ENCODE measurements at places on chromosomes 2 and 18.
A peak's percentile ranks its signal among the peaks of the same experiment; 100 is the strongest.

DNA sequence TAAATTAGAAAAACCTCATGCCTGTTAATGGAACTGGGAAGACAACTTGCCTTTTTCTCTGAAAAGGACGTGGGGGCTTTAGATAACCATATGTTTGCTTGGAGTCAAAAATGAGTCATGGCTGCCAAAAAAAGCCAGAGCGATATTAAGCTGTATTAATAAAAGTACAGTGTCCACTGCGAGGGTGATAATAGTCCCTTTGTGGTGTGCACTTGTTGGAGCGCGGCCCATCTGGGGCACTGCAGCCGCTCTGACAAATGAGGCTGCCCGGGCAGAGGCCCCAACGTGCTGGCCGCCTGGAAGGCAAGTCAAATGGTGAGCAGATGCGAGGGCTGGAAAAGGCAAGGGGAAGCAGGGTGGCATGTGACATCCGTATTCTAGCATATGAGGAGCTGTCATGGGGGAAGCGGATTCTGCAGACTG is 103.3 kb upstream of the NCK2 start:
- DNase-seq = no peak

DNA sequence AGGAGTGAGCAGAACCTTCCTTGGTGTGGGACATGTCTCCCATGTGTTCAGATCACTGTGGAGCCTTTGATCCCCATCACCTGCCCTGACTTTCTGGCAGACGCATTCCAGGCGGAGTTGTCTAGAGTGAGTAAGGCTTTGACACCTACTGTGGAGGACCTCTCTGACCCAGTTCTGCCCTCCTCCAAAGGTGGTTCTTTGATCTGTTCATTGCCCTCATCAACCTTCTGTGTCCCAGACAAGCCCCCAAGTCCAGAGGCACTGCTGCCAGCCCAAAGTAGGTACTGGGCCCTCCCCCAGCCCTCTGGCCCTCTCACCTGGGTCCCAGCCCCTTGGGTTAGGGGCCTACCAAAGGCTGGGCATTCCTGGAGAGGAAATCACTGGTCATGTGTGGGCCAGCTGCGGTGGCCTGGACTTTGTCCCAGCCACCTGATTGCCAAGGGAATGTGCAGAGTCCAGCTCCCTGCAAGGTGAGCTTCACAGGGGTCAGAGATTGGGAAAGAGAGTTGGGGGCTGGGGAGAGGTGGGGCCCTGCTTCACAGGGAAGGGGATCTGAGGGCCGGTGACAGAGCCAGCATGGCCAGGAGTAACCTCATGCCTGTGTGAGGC is 12.1 kb upstream of the FAHD2A start:
- no peak for DNase-seq

DNA sequence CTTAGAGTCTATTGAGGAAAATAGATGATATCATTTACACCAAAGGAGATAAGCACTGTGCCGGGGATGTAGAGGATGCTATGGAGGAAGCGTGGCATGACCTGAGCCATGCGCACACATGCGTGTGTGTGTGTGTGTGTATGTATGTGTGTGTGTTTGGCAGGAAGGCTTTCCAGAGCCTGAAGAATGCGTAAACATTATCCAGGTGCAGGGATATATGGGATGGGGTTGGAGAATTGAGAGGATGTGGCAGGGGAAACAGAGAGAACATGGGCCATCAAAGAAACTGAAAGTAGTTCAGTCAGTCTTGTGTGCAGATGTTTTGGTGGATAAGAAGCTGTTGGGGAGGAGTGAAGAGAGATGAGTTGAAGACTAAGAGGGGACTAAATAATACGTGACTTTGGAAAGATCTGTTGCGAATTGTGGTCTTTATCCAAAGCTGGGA is 9.3 kb upstream of the STAT1 start:
- DNase-seq = no peak

GRCh38 chr2:29269765-29270109 is 154.5 kb downstream of the CLIP4 start:
- no peak for DNase-seq

GRCh38 chr2:235729557-235729947 is 235.7 kb downstream of the AGAP1 start:
- no peak for DNase-seq

GRCh38 chr2:4967206-4967605 is 725.0 kb upstream of the SOX11 start:
- DNase-seq = no peak

- no peak for DNase-seq
Observed at GRCh38 chr2:238313289-238313990, 6.9 kb upstream of the TRAF3IP1 start.

DNA sequence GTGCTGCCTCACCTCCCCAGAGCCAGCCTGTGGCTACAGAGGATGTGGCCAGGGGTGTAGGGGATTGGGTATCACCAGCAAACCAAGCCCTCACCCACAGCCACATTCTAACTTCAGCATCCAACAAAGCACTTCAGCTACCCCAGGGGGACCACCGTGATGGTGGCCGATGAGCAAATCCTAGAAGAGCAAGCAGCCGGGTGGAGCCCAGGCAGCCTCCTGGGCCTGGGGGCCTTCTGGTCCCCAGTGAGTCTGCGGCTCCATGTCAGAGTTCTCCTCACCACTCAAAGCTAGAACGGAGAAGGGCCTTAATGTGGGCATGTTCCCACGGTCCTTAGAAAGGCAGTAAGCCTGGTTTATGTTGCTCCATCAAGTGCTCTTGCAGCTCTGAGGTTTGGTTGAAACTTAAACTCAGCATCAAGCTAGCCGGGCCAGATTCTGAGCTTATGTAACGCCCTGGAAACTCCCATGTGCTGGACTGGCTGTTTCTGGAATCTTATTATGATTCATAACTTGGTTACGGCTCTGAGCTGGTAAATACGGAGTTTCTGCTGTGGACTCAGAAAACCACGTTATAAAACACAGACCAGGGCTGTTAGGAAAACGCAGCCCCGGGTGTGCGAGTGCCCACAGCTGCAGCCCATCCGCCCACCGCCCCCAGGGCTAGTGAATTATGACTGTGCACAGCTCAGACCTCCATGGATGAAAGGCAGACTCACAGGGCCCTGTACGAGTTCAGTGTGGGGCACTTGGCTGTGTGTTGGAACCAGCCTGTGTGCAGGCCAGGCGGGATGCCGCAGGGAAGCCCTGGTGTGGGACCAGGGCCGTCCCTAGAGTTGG is 99.8 kb downstream of the SEPTIN10 start:
- DNase-seq = no peak

- no peak for DNase-seq
Observed at GRCh38 chr2:185942855-185943254, 204.3 kb downstream of the FSIP2 start.

- no peak for DNase-seq
Observed at GRCh38 chr2:103804013-103804412, 1042.2 kb downstream of the TMEM182 start.

GRCh38 chr2:51289045-51289444 is 257.1 kb upstream of the NRXN1 start:
- DNase-seq = no peak

DNA sequence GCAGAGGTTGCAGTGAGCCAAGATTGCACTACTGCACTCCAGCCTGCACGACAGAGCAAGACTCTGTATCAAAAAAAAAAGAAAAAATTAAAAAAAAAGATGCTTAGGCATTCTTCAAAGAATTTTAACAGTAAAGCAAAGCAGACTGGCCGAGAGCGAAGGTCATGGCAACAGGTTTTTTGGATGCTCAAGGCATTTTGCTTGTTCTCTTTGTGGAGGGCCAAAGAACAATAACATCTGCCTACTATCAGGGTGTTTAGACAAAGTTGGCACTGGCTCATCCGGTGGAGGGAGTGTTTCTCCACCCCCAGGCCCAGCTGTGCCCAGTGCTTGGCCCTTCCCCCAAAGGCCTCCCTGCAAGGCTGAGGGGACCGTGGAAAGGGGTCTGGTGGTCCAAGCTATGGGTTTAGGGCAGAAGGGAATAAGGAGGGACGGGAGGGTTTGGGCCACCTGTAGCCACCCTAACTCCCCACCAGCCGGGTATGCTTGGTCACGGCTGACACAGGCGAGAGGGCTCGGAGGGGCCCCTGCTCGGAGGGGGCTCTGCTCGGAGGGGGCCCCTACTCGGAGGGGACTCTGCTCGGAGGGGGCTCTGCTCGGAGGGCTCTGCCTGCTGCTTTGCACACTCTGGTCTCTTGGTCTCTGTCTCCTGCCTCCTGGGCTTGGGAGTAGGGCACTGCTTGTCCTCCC is 26.7 kb upstream of the ALLC start:
- DNase-seq = no peak

DNA sequence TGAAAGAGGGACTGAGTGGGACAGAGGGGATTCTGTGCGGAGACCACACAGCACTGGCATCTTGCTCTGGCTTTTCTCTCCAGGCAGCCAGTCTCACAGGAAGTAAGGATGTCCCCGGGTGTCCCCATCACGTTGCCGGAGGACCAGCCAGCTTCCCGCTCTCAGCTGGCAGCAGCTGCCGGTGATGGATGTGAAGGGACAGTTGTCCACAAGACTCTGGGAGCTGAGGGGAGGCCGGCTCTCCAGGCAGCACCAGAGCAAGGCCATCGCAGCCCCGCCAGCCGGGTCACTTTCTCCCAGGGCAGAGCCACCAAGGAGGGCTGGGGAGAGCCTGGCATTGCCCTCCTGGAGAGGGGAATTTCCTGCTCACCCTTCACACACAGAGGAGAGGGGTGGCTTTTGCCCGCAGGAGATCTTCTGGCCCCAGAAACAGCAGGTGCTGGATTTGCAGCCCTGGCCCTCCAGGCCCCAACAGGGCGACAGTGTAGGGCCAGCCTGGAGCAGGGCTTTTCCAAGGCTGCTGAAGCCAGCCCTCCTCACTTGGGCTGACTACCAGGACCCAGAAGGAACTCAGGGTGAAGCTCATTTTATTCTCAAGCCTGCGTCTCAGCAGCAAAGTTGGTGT is 24.0 kb upstream of the B3GNT7 start:
- DNase-seq = no peak

GRCh38 chr2:239300871-239301735 is 99.7 kb downstream of the HDAC4 start:
- DNase-seq = no peak

- DNase-seq = no peak
Observed at GRCh38 chr2:177059293-177059692, 153.3 kb upstream of the HNRNPA3 start.

- DNase-seq = no peak
Observed at GRCh38 chr2:188444106-188444835, 152.6 kb downstream of the GULP1 start.

- no peak for DNase-seq
Observed at GRCh38 chr2:18491577-18491976, 68.9 kb downstream of the RDH14 start.

DNA sequence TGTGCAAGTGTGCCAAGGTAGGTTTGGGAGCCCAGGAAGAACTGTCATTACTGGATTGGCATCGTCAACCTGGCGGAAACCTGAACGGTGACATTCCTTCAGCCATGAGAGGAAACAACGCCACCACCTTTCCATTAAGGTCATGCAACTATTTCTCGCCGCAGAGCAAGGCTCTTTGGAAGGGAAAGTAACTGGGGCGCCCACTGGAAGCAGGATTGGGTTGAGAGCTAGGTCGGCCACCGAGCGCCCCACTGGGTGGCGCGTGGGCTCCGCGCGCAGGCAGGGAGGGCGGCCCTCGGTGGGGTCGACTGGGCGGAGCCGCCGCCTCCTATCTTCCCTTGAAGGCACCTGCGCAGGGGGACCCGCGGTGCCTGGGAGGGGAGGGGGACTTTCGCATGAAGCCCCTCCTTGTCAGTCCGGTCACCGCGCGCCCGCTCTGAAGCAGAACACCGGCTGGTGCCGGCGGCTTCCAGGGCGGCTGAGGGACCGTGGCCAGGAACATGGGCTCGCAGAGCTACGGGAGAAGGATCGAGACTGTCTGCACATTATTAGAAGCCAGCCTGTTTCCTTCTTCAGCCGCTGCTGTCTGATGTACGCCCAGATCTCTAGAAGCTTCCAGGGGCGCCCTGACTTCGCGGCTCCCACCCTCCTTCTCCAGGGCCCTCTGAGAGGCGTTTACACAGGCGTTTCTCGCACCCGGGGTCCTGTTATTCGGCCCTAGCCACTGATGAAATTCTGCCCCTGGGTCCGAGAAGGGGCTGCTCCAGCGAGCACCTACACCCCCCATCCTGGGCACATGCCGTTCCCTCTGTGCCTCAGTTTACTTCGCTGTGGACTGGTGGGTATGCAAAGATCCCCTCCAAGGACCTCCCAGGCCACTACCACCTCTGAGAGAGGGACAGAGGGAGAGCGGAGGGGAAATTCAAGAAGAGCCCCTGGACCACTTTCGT is 27.3 kb upstream of the MAL start:
- DNase-seq = no peak

DNA sequence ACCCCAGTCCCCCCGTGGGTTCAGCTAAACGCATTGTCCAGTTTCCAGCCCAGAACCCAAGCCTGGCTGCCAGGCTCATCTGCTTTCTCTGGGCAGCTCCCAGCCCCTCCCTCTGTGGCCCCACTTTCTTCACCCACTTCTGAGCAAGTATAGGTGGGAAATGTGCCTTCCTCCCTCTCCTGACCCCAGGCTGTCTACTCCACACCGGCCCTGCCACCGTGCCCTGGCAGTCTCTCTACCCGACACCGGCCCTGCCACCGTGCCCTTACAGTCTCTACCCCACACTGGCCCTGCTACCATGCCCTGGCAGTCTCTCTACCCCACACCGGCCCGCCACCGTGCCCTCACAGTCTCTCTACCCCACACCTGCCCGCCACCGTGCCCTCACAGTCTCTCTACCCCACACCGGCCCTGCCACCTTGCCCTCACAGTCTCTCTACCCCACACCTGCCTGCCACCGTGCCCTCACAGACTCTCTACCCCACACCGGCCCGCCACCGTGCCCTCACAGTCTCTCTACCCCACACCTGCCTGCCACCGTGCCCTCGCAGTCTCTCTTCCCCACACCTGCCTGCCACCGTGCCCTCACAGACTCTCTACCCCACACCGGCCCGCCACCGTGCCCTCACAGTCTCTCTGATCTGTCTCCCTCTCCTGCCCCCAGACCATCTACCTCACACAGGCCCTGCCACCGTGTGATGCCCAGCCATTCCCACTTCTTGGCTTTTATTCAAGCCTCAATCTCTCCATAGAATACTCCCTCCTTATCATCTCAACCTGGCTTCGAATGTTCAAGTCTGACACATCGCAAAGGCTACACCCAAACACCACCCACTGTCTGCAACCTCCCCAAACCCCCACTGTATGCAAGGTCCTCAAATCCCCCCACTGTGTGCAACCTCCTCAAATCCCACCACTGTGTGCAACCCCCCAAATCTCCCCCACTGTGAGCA is 108.9 kb downstream of the TPO start:
- no peak for DNase-seq

DNA sequence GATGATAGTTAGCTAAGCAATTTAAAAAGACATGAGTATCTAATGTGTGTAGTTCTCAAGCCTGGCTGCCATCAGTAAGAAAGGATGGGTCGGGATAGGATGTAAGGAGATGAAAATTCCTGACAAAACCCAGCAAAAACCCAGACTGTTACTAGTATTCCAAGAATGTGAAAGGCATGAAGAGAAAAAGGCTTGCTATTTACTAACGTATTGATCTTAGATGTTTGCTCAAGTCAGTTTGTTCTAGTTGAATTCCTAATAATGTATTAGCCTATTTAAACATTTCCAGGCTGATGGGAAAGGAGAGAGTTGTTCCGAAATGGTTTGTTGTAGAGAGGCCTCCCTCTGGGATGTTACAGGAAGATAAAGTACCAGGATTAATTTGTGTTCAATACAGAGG is 88.2 kb downstream of the ZNF532 start:
- no peak for DNase-seq

GRCh38 chr2:181457121-181457740 is at the start of gene ITGA4:
TSS of gene ITGA4 (plus strand) at chr2:181457386. CDS start at chr2:181457655, 269 bp downstream.
- peak; percentile 74 for DNase-seq

- DNase-seq = no peak
Observed at GRCh38 chr18:45806226-45806625, 19.2 kb upstream of the SIGLEC15 start.

- DNase-seq = no peak
Observed at GRCh38 chr2:70688427-70688826, 79.6 kb downstream of the ADD2 start.

All from effector CD4-positive, alpha-beta T cell (primary cell).